Activated naive CD4-positive, alpha-beta T cell (primary cell): ENCODE measurements at places on chromosomes 1 and 21.

GRCh38 chr1:223742856-223743517 is 30.6 kb downstream of the CAPN2 start:
- DNase-seq: no peak

DNA sequence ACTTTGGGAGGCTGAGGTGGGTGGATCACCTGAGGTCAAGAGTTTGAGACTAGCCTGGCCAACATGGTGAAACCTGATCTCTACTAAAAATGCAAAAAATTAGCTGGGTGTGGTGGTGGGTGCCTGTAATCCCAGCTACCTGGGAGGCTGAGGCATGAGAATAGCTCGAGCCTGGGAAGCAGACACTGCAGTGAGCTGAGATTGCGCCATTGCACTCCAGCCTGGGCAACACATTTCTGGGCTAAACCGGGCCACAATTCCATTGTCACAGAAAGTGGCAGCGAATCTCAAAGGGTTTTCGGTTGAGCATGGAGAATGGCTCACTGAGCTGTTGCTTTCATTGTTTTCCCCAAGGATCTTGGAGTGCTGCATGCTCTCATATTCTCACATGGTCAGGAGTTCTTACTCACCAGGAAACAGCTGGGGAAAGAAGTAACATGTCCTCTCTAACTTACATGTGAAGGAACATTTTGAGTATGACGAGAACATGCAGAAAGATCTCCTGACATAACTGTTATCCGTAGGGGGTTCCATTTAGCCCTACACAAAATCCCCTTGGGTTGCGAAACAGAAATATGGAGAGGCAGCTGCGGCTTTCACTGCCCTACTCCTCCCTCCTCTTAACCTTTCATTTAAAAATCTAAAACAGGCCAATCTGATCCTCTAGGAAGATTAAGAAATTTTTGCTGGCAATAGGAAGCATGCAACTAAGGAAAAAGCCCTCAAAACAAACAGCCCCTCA is 341.1 kb downstream of the PCP4 start:
- no peak for DNase-seq

- no peak for DNase-seq
Measured at GRCh38 chr1:88876573-88877365, 14.6 kb downstream of the GTF2B start.

DNA sequence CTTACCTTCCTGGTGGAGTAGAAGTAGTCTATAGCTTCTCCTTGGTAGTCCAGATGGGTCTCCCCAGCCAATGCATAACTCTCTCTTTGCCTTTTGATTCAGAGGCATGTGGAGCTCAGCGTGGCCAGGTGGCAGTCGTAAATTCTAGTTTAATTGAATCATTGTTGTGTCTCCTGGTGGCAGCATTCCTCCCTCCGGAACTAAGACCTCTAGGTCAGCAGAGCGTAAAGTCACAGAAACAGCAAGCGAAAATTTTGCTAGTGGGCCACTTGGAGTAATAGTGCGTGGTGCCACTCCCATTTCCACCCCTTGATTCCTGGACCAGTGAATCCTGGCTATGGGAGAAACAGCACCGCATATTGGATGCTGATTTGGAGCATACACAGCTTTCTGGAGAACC is 3.9 kb upstream of the TMPRSS2 start:
- DNase-seq: no peak

DNA sequence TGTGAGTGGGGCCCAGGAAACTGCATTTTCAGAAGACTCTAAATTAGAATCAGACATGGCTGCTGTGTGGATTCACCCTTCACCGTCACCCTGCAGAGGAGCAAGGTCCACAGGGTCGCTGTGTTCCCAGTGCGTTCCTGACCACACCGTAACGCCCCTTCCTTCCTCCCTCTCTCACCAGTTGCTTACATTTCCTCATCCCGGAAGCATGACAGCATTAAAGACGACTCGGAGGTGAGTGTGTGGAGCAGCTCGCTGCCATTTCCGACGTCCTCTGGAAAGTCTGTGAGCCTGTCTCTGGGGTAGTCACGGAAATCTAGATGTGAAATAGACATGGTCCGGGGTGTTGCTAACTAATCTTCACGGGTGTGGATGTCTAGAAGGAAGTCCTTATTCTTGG is 45.9 kb downstream of the FAAP20 start:
- peak; percentile 36 for DNase-seq

DNA sequence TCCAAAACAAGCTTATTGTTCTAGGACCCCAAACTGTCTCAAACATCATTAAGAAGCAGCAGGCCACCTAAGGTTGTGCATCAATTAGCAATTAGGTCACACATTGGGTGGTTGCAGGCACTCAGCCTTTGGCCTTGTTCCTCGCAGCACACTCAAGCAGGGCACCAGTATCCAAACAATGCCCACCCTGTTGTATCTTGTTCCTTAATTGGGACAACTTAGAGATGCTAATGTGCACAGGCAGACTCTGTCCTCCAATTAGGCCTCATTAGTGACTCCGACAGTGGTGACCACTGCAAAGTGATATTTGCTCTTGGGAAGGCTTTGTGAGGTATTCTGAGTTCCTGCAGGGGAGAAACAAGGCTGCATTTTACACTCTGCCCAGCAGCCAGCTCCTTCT is 515.1 kb upstream of the PTBP2 start:
- DNase-seq: no peak

DNA sequence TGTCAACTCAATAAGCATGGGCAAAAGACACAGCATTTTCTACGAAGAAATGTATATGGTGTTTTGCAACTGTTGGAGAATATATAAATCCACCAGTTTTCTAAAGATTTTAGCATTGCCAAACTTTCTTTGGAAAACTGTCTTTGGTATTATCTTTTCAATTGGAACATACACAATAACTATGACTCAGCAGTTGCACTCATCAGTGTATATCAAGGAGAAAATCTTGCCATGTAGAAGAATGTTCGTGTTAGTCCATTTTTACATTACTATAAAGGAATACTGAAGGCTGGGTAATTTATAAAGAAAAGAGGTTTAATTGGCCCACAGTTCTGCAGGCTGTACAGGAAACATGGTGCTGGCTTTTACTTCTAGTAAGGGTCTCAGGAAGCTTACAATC is 41.1 kb downstream of the PRKAA2 start:
- DNase-seq: no peak

GRCh38 chr21:27606422-27606821 is 639.5 kb upstream of the ADAMTS5 start:
- DNase-seq: no peak

DNA sequence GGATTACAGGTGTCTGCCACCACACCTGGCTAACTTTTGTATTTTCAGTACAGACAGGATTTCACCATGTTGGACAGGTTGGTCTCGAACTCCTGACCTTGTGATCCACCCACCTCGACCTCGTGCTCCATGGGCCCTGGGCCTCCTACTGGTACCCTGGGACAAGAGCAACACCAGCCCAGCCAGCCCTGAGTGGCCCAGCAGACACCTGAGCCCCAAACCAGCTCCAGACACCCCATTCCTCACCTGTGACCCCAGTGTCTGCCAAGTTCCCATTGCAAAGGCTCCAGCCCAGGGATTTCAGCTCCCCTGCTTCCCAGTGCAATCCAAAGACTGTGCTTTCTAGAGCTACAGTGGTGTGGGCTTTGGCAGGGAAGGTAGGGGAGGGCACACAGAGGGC is 14.6 kb downstream of the MEF2D start:
- DNase-seq: no peak

- no peak for DNase-seq
Measured at GRCh38 chr1:33219886-33220661, 36.2 kb upstream of the ZNF362 start.

GRCh38 chr21:16509476-16509875 is 779.7 kb downstream of the USP25 start:
- no peak for DNase-seq

DNA sequence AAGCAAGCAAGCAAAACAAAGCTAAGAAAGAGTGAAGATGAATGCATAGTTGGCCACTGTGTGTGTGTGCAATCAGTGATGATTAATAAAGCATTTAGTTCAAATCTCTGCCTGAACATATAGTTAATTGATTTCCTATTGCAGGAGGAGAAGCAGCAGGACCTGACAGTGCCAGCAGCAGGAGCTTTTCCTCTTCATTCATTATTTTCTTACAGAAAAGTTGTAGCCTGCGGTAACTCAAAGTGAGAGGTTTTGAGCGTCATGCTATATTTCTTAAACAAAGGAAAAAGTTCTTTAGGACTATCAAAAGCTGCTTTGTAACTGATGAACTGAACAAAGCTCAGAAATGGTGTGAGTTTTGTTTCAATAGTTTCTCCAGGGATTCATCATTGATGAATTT is 379.9 kb downstream of the PTBP2 start:
- DNase-seq: no peak

DNA sequence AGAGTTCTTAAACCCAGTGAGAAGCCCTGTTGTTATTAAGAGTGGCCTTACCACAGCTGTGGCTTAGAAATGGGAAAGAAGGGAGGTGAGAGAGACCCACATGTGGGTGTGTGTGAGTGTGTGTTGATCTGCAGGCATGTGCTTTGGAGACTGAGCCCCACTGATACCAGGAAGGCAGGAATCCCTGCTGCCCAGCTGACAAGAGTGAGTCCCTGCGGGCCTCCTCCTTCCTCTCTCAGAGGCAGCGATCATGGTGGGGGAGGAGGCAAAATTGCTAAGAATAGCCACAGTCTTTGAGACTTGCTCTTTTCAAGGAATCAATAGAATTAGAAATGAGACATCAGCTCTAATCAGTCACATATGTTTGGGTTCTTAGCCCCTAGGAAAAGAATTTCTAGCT is 87.0 kb upstream of the WARS2 start:
- no peak for DNase-seq

DNA sequence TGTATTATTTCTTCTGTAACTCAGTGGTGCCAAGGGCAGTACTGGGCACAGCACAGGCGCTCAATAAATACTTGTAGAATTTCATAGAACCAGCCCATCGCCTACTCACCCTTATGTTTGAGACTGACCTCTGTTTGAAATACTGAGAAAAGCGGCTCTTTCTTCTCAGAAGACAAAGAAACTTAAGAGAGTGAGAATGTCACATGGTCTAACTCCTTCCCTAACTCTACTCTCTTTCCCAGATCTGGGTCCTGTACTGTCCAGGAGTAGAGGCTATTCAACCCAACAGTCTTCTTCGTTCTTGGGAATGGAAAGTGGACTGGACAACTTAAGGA is 4.2 kb downstream of the IGSF8 start:
- DNase-seq: no peak

DNA sequence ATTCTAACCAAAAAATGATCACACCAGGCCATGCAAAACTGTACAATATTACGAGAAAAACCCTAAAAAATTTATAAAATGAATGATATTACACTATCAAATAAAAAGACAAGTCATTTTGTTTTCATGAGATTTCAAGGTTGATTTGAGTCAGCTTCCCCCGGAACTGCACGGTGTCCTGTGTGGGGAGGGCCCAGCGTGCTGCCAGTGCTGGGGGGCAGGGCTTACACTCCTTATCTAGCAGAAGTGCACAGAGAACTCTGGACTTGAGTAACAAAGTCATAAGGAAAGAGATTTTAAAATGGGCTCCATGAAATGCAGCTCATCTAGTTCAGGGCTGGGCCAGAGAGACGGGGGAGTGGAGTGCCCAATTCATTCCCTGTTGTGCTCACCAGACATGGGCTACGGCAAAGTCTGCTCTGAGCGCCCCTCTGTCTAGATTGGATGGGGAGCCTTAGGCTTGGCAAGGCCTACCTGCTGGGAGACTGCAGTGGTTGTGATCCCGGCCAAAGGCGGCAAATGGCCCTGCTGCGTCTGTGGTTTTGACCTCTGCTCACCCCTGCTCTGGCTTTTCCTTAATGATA is 50.1 kb downstream of the COQ8A start:
- no peak for DNase-seq

DNA sequence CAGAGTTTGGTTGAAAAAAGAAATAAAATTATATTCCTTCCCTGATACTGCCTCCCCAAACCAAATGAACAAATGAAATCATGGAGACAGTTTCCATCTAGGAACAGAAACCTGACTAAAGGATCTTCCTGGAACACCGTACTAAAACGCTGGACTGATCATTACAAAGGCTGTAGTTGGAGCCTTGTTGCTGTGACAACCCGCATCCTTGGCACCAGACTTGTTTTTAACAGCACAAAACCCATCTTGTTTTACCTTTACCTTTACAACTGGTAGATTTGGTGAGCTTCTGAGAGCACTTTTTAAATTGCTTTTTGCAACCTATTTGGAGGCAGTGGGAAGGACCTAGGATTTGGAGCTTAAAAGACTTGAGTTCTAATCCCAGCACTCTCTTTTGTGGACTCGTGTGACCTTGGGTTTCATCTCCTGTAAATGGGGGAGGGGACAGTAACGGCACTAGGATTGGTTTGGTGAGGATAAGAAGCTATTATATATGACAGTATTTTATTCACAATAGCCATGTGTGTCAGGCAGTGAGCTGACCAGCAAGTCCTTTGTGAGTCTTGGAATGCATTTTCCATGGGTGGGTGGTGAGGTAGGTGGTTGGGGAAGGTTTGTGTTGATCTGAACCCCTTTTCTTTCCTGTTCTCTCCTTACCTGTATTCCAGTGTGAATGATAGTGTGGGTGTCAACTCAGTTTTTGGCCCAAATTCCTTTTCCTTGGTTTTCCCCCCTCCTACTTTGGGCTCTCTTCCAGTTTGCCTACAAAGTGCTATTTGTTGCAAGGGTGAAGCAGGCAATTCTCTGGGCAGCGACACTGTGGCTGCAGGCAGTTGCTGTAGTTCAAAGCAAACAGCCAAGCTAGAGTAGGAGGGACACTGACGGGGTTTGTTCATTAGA is 12.6 kb downstream of the LRRC8D start:
- no peak for DNase-seq

- DNase-seq: no peak
Measured at GRCh38 chr21:15379776-15380175, 315.0 kb upstream of the NRIP1 start.

DNA sequence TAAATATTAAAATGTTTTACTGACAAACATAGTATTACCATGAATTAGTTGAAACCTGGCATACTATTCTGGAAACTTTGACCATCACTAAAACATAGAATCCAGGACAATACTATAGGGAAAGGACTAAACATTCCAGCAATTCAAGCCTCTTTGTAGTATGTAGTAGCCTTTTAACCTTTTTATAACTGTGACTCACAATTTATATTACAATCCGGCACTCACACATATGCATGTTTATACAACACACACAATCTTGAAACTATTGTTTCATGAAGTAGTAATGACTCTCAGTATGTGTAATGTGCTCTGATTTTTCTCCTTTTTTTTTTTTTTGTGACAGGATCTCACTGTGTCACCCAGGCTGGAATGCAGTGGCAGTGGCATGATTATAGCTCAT is 64.3 kb downstream of the ANKRD13C start:
- no peak for DNase-seq

GRCh38 chr1:97529600-97529999 is 391.2 kb downstream of the DPYD start:
- no peak for DNase-seq

- DNase-seq: no peak
Measured at GRCh38 chr1:212485571-212485912, 52.8 kb downstream of the NENF start.
